ENCODE measurements at places on chromosomes 7 and 10. TPM values are rescaled to one million over a fixed set of nuclear protein-coding genes. Genes with fewer than 3 reads are reported as not detected.

- no peak for DNase-seq
Measured at GRCh38 chr10:110797416-110797815, 74.3 kb upstream of the PDCD4 start.

The SLC13A1 gene
- not detected for polyA plus RNA-seq

The AS3MT gene
- 4.8 TPM for polyA plus RNA-seq

The NRG3 gene
- polyA plus RNA-seq: 1.1 TPM

- no peak for DNase-seq
Measured at GRCh38 chr7:135993950-135994349, 16.8 kb upstream of the MTPN start.

The C10orf53 gene
- polyA plus RNA-seq: not detected

DNA sequence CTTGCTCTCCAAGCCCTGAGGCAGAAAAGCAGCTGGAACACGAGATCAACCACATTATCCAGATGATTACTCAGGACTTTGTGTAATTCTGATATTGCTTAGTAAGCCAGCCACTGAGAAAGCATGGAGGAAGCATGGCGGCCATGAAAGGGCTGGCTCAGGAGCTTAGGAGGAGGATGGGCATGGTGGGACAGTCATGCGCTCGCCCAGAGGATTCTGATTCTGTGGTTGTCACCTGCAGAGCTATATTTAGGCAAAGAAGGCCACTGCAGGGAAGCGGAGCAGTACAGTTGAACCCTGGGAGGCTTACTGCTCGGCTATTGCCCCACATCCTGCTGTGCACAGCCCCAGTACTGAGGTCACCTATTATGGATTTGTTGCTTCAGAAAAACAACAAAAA lies 128.8 kb upstream of the DNAJB12 start:
- no peak for DNase-seq

- no peak for DNase-seq
Measured at GRCh38 chr10:86553639-86554038, 32.0 kb upstream of the WAPL start.

- DNase-seq: no peak
Measured at GRCh38 chr7:43680736-43681135, 48.6 kb downstream of the COA1 start.

- DNase-seq: no peak
Measured at GRCh38 chr7:116675812-116676355, 3.9 kb downstream of the MET start.

The NUTM2E gene
- polyA plus RNA-seq: not detected

- no peak for DNase-seq
Measured at GRCh38 chr10:88246675-88247074, 336.4 kb downstream of the RNLS start.

GRCh38 chr7:88480896-88481295 lies 174.2 kb upstream of the STEAP4 start:
- no peak for DNase-seq

The HOXA6 gene
- polyA plus RNA-seq: 0.97 TPM

The PRXL2A gene
- 15.6 TPM for polyA plus RNA-seq

GRCh38 chr10:131177431-131178327 lies 133.8 kb downstream of the TCERG1L start:
- DNase-seq: no peak

DNA sequence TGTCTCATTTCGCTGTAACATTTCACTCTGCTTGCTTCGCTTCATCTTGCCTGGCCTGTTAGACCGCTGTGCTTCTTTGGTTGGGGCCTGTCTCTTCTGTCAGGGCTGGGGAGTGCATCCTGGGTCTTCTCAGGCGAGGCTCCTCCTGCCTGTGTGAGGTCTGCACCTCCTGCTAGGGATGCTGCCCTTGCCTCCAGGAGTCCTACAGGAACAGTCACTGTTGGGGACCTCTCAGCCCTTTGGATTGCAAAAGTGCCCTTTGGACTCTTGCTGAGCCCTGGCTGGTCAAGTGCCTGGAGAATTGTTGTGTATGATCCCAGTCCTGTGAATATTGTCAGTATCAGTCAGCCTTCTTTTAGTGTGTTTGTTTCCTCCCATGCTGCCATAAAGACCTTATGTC lies 84.1 kb downstream of the MDFIC start:
- DNase-seq: no peak

The SPAM1 gene
- not detected for polyA plus RNA-seq

The KIF11 gene
- polyA plus RNA-seq: 0.23 TPM

DNA sequence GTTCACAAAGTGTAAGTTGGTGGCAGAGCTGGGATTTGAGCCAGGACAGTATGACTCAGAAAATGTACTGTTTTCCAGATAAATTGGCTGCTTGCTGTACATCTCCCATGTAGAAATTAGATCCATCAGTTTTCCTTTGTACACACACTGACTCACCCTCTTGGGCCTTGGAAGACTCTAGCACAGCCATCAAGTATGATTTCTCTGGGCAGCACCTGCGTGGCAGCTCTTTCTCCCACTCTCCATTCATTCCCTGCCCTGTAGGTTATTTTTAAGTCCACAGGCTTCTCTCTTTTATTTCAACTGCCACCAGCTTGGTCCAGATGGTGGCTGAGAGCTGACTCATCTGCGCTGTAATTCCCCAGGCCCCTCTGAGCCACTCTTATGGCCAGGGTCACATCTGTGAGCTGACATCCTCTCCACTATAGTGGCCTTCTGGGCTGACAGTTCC lies 28.3 kb upstream of the SDK1 start:
- DNase-seq: no peak

The ELN gene
- polyA plus RNA-seq: 262 TPM

- no peak for DNase-seq
Measured at GRCh38 chr10:82574081-82574480, 699.1 kb downstream of the NRG3 start.

DNA sequence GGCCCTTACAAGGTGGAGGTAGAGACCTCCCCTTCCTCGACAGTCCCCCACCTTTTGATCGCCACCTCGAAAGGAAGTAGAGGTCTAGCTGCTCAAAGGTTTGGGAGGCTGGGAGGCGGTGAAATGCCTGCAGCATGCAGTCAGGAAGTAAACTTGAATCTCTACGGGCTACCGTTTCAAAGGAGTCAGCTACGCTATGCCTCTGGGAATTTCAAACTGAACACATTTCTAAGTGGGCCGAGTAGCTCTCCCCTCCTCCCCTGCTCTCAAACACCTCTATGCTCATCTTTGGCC lies 68.0 kb downstream of the CXCL12 start:
- no peak for DNase-seq

GRCh38 chr7:129698516-129699418 lies 87.2 kb downstream of the NRF1 start:
- no peak for DNase-seq

DNA sequence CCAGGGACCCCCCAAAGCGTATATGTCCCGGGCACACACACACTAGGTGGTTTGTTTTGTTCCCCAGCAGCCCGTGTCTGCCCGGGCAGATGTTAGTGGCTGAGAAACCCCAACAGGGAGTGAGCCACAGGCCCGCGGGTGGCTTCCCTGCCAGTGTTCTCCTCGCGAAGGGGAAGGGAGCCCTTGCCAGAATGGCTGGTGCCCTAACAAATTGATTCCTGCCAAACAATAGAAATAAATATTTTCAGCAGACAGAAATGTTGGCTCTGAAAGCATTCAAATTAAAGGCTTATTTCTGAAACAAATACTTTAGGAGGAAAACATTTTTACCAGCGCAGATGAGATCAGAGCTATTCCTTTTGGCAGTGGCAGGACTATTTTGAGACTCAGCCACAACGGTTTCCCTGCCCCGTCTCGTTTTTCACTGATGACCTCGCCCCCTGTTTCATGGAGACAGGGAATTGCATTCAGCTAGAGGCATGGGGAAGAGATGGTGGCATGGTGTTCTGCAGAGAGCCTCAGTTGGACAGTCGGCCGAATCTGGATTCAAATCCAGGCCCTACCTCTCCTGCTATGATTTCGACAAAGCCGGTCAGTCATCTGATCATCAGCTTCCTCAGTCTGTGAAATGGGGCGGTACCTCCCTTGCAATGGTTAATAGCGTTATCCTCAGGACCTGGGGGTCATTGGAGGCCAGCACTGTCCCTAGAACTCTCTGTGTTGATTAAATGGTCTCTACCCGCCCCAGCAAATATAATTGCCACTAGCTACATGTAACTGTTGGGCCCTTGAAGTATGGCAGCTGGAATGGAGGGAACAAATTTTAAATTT lies 84.5 kb downstream of the CUX1 start:
- no peak for DNase-seq

DNA sequence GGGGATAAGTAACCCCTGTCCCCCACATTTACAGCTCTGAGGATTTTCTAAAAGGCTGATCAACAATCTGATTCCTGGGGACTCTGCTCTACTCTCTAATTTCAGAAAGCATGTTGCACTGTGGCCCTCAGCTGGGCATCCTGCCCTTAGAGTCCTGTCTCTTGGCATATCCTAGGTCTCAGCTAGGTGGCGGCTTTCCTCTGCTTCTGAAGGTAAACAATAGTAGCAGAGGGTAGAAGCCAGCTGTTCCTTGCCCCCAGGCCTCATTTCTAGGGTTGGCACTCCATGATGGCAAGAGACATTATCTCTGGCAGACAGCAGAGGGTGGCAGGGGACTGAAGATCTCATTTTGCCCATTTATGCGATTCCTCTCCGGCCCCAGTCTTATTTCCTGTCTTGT lies 77.0 kb downstream of the ADCYAP1R1 start:
- DNase-seq: no peak
